ENCODE measurements at places on chromosomes 12 and 14.

DNA sequence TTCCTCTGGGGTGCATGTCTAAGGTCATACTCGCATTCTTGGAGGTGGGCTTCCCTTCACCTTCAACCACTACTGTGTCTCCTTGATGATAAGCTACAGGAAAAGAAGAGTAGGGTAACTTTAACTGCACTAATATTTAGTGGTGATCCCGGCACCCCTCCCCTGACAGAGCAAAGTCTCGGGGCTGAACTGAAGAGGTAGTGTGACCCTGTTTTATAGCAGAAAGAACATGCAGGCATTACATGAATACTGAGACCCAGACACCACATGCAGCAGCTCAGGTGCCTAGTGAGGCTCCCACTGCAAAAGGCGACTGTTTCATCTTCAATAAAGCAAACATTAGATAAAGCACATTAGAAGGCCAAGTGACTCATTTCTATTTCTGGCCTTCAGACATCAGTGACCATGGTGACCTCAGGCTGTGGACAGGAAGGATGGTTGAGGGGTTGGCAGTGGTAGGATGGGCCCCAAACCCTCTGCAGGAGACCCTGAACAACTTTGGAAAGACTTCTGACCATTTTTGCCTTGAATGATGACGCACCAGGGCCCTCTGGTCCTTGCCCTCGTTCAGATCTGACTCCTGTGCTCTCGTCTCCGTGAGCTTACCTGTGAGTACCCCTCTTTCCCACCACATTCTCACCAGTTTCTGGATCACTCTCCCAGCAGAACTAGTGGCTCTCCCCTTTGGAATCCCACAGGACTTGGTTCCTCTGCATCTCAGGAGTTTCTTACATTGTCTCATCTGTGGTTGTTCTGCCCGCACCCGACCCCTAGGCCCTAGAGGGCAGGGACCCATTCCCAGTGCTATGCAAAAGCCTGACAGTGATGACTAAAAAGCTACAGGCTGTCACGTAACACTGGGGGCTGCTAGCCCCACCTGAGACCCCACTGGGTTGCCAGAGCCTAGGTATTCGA is 23.8 kb upstream of the JPH4 start:
- DNase-seq = no peak

GRCh38 chr14:37081218-37081617 is 91.2 kb downstream of the SLC25A21 start:
- no peak for DNase-seq

GRCh38 chr12:81798294-81798693 is 39.1 kb upstream of the PPFIA2 start:
- DNase-seq = no peak

GRCh38 chr12:97601934-97602720 is 139.5 kb downstream of the RMST start:
- no peak for DNase-seq

- no peak for DNase-seq
Measured at GRCh38 chr12:112944024-112944690, 5.9 kb downstream of the OAS3 start.

- DNase-seq = peak; percentile 84
Measured at GRCh38 chr12:45268672-45269411, 52.9 kb downstream of the ANO6 start.

DNA sequence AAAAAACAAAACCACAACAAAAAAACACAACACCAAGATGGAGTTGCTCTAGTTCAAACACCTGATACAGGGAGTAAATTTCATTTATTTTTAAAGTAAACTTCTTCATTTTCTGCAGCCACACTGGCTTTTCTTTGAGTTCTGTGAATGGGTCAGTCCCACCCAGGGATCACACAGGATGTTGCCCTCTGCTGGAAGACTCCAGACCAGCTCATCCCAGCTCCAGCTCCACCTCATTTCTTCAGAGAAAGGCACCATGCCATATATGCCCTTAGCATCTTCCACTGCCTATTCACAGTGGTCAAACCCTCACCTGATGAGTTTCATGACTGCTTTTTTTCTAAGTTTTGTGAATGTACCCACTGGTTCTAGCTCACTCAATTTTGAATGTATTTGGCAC is 8.0 kb downstream of the GLIPR1 start:
- no peak for DNase-seq

DNA sequence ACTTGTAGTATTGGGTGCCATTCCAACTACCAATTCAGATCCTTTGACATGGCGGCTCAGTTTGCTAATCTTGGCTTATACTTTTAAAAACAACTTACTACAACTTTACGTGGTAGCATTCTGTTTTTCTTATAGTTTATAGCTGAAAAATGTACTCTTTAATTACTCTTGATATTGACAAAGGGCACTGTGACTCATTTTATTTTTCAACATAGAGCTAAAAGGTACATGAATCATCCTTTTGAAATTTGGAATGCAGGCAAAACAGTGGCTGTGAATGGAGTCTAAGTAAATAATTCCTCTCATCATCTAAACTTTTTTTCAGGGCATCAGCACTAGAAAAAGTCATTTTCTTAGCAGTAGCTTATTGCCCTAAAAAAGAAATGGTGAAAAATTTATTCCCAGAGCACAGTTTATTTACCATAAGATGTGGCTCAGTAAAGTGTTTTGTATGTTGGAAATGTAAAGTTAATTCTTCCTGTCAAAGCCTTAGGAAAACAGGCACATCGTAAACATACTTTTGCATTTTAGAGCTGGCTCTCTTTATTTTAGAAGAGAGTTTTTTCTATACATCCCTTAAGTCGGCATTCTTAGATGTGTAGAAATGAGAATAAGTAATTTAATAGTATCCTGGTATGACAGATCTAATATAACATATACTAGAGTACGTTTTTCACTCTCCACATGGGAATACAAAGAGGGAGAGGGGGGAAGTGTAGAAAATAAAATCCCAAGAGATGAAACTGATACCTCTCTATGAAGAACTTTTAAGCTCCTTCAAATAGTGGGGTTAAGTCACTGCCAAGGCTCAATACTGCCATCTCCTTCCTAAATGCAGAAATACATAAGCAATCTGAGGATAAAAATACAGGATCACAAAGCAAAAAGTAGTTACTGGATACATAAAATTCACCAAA is 55.2 kb downstream of the SLC25A21 start:
- peak; percentile 68 for DNase-seq

DNA sequence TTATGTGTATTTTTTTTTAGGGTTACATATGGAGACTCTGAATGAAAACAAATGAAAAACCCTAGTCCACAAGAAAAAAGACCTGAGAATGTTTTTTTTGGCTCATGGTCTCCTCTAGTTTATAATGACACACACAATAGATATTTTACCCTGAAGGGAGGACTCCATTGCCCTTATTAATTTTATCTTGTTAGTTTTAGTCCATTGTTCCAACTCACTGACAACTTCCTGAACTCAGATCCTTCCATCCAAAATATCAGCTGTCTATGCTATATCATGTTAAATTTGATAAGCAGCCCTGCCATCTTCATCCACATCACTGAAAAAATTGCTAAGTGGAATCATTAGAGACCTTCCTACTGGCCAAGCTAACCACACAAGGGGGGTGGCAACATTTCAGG is 232.1 kb downstream of the MON2 start:
- DNase-seq = no peak

DNA sequence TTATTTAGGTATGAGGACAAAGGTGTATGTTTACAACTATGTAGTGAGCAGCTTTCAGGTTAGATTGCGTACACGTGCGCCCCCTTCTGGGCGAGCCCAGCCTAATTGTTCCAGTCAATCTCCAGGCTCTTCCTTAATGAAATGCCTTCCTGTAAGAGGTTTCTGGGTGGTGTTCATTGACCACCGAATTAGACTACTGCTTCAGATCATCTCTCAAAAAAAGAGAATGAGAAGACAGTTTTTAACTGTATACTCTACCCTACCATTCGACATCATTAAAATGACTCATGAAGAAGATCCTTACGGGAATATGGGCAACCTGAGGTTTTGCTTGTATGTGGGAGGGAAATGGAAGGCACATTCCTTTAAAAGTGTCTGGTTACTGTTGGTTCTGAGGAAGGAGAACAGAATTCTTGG is 2.1 kb downstream of the LUM start:
- DNase-seq = no peak

GRCh38 chr12:50732591-50732990 is 31.3 kb upstream of the ATF1 start:
- DNase-seq = peak; percentile 46

GRCh38 chr14:51167587-51168214 is 72.3 kb upstream of the TMX1 start:
- DNase-seq = no peak

DNA sequence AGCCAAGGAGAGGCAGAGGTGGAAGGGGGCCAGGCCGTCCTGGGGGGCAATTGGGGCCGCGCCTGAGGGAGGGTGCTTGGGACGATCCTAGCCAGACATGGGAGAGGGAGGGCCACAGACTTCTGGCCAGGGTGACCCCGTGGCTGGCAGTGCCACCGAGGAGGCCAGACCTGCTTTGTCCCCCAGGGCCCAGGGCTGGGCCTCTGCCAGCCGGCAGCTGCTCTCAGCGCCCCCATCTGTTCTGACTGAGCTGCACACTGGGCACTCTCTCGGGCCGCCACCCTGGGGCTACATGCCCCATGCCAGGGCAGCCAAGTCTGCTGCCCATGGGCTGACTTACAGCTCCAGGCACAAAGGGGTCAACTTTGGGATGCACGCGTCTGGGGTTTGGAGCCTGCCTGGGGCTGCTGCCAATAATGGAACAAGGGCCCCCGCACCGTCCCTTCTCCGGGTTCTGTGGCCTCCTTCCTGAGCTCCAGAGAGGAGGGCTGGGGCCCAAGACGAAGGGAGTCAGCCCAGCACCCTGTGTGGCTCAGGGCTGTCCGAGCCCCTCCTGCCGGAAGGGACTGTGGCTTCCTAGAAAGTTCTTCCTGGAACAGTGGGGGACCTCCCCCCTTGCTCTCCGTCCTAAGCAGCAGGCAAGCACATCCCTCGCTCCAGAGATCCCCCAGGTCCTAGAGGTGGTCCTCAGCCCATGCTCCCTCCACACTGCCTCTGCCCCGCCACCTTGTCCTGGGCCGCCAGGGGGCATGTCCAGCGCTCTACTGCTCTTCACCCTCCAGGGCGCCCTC is 1.1 kb downstream of the ADSS1 start:
- no peak for DNase-seq

GRCh38 chr12:122501489-122501989 is 807 bp upstream of the ZCCHC8 start:
- no peak for DNase-seq

GRCh38 chr12:109473006-109473405 is 4.1 kb downstream of the KCTD10 start:
- DNase-seq = no peak

DNA sequence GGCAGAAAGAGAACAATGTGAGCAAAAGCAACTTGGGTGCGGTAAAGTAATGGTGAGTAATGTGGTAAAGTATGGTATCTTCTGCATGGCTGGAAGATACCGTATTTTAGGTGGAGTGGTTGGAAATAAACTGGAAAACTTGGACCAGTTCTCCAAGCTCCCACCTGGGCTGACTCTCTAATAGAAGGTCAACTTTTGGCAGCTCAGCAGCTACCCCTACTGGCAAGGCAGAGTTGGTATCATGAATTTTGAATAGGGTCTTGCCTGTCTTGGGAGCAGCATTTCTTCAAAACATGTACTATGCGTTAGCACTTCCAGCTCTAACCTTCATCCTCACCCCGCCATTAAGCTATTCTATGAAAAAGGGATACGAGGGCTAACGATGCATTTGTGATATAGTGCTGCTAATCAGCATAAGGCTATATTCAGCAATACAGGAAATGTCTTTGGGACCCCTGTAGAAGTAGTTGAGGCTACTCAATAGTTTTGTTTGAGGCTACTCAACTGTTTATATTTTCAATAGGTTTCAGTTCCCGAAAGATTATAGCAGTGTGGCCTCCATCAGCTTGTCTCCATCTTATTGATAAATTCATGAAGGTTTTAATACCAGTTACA is 276.3 kb upstream of the FAR2 start:
- peak; percentile 43 for DNase-seq

DNA sequence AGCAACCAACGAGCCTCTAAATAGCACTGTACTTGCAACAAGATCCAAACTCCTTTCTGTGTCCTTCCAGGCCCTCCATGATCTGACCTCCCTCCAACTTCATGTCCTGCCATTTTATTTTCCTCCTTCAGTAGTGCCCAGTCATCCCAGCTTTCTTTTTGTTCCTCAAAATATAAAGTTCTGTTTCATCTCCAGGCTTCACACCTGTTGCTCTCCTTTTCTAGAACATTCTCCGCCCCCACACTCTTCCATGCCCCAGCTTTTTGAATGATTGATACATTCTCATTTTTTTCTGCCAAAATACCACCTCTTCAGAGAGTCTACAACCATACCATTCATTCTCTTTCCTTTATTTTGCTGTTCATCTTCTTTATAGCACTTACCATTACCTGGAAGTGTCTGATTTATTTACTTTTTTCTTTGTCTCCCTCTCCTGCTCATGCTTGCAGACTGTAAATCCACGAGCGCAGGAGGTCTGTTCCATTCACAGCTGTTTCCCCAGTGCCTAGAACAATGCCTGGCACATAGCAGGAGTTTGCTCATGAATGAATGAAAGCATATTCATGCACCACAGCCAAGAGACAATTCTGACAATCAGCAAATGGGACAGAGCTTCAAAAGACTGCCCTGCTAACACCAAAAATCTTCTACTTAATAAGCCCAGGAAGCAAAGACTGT is 296.4 kb downstream of the RPAP3 start:
- DNase-seq = no peak

DNA sequence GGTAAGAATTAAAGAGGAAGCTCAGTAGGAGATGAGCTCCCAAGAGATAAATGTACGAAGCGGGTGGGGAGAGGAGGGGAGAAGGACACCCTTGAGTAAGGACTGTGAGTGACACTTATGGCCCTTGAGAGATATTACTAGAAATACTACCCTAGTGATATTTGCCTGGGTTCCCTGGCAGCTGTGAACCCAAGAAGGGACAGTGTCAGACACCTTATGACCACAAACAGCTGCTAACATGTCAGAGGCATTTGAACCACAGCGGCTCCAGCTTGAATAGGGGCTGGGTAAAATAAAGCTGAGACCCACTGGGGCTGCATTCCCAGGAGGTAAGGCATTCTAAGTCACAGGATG is 19.6 kb upstream of the SLC6A12 start:
- no peak for DNase-seq

DNA sequence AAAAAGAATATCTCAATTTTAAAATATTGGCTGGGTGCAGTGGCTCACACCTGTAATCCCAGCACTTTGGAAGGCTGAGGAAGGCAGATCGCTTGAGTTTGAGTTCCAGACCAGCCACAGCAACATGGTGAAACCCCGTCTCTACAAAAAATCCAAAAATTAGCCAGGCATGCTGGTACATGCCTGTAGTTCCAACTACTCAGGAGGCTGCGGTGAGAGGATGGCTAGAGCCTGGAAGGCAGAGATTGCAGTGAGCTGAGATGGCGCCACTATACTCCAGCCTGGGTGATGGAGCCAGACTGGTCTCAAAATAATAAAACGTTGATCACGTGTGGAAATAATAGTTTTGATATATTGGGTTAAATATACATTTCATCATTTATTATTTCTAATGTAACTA is 5.7 kb downstream of the MTRFR start:
- DNase-seq = no peak

- no peak for DNase-seq
Measured at GRCh38 chr14:71115821-71116567, 208.7 kb downstream of the PCNX1 start.

GRCh38 chr14:85576218-85576617 is 46.3 kb downstream of the FLRT2 start:
- DNase-seq = no peak

GRCh38 chr12:63919756-63920155 is 75.3 kb downstream of the SRGAP1 start:
- no peak for DNase-seq
